Osteocyte (in vitro differentiated cells): ENCODE measurements at places on chromosomes 2 and 18. TPM values are rescaled to one million over a fixed set of nuclear protein-coding genes. Genes with fewer than 3 reads are reported as not detected.

- no peaks in the 10 kb centered on the region for H3K36me3 ChIP-seq
- H3K4me1 ChIP-seq = peaks cover 32% of the 10 kb centered on the region
- H3K27me3 ChIP-seq = no peaks in the 10 kb centered on the region
- DNase-seq = no peak
- no peak overlapping the region for H3K4me3 ChIP-seq
Observed at GRCh38 chr2:190722061-190722759, 73.3 kb downstream of the NAB1 start.

DNA sequence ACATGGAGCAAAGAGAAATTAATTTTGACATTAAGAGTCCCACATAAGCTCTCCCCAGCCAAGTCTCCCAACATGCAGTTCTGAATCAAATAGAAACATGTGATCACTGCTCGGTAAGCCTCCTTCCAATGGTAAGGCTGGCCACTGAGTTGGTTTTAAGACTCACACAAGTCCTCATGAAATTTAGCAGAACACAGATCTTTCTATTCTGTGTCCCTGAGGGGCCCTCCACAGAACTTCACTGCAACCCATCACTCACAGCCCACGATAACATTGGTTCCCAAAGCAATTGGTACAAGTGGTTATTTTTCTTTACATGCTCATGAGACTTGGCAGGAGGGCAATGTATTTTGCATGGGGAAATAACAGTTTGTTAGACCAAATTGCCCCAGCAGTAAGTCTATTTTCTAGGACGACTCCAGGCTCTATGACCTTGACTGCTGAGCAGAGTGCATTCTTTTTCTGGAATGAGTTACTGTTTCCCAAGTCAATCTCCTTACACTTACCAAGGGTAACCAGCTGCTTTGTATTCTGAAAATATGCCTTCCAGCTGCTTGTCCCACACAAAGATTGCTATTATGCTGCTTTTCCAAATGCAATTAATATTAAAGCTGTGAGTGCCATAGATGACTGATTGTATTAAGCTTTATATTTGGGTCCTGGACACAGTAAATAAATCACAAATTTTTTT lies 142.3 kb upstream of the TANK start:
- H3K27ac ChIP-seq = peak overlapping the region; percentile 62
- peaks cover 25% of the 10 kb centered on the region for H3K4me1 ChIP-seq
- no peak for DNase-seq
- peaks cover 3% of the 10 kb centered on the region for H3K36me3 ChIP-seq
- H3K4me3 ChIP-seq = no peak overlapping the region

Gene TMEM182
- 2.7 and 3.1 TPM in 2 replicates for total RNA-seq

- peak overlapping the region; percentile 81 for H3K27ac ChIP-seq
- H3K4me3 ChIP-seq = no peak overlapping the region
- no peaks in the 10 kb centered on the region for H3K27me3 ChIP-seq
- no peak for DNase-seq
Observed at GRCh38 chr18:10015941-10016819, 102.4 kb downstream of the VAPA start.

Gene AGXT
- total RNA-seq = not detected in 2 replicates

Gene IGFBP2
- 2,796 and 2,855 TPM in 2 replicates for total RNA-seq

Gene STPG4
- total RNA-seq = 0.37 and 0.56 TPM in 2 replicates

DNA sequence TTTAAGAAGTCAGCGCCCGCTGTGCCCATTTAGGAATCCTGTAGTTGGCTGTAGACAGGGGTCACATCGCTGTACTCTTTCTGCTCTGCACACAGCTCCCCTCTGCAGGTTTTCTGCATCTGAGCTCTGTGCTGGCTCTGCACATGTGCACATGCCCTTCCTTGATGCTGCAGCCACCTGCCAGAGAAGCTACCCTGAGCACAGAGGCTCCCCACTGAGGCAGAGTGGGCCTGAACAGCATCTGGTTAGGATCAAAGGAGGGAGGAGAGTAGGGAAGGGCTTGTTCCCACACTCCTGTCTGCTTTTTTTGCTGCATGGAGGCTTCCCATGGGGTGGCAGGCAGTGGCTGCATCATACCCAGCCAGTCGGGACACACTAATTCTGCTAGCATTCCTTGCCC lies 238.9 kb downstream of the FHOD3 start:
- H3K4me3 ChIP-seq = no peak overlapping the region
- H3K36me3 ChIP-seq = no peaks in the 10 kb centered on the region
- H3K4me1 ChIP-seq = no peaks in the 10 kb centered on the region
- no peak for DNase-seq
- H3K27me3 ChIP-seq = peaks cover 7% of the 10 kb centered on the region

Gene ALPI
- not detected in 2 replicates for total RNA-seq

GRCh38 chr18:78418379-78418778 lies 561.2 kb upstream of the SALL3 start:
- no peaks in the 10 kb centered on the region for H3K36me3 ChIP-seq
- H3K4me1 ChIP-seq = no peaks in the 10 kb centered on the region
- H3K27ac ChIP-seq = no peak overlapping the region
- peak; percentile 75 for DNase-seq
- H3K27me3 ChIP-seq = no peaks in the 10 kb centered on the region
- H3K4me3 ChIP-seq = no peak overlapping the region

GRCh38 chr2:17101596-17101995 lies 416.6 kb downstream of the RAD51AP2 start:
- no peak overlapping the region for H3K4me3 ChIP-seq
- H3K27ac ChIP-seq = no peak overlapping the region
- H3K4me1 ChIP-seq = no peaks in the 10 kb centered on the region
- H3K36me3 ChIP-seq = no peaks in the 10 kb centered on the region

Gene RIT2
- not detected in 2 replicates for total RNA-seq

Gene RAB17
- 3.9 and 5.2 TPM in 2 replicates for total RNA-seq

GRCh38 chr2:73640511-73640911 lies 1.7 kb downstream of the NAT8 start:
- no peak overlapping the region for H3K27ac ChIP-seq
- no peaks in the 10 kb centered on the region for H3K36me3 ChIP-seq
- H3K4me1 ChIP-seq = no peaks in the 10 kb centered on the region

Gene EML6
- 0.42 and 1.1 TPM in 2 replicates for total RNA-seq

GRCh38 chr2:218471982-218472381 lies 53.1 kb downstream of the VIL1 start:
- no peak overlapping the region for H3K4me3 ChIP-seq
- DNase-seq = no peak
- no peaks in the 10 kb centered on the region for H3K27me3 ChIP-seq

GRCh38 chr2:73293534-73294171 lies at the start of gene EGR4:
Gene EGR4, minus strand, starts transcription at chr2:73293548. Its CDS starts 231 bp downstream, at chr2:73293317.
- H3K27ac ChIP-seq = no peak within 1 kb of the TSS
- peaks cover 87% of the 10 kb centered on the region for H3K27me3 ChIP-seq
- no peaks in the 10 kb centered on the region for H3K36me3 ChIP-seq
- H3K4me3 ChIP-seq = peak within 1 kb of the TSS; percentile 51
- peaks cover 10% of the 10 kb centered on the region for H3K4me1 ChIP-seq
